ENCODE measurements at places on chromosomes 7 and 10.

- DNase-seq = no peak
Measured at GRCh38 chr7:120480472-120480871, 207.5 kb downstream of the KCND2 start.

DNA sequence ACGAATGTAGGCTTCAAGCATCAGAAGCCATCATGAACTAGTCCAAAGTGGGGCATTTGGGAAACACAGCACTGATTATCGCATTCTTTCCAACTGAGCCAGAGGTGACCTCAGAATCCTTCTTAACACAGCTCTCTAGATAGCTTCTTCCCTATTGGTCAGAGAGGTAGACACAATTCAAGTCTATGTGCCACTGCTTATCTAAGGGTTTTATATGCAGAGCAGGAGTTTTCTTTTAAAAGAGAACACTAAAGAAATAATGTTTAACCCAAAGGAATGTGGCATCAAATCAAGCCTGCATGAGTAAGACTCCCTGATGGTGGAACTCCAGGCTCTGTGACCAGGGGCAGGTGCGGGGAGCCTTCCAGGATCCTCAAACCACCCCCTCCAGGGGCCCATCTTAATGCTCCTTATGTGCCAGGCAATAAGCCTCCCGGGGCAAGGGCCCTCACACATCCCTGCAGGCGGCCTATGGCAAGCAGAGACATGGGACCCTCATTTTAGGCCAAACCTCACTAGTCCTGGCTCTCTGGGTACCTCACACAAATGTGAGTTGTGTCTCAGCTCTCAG, 13.8 kb downstream of the HSPA12A start:
- DNase-seq = no peak

DNA sequence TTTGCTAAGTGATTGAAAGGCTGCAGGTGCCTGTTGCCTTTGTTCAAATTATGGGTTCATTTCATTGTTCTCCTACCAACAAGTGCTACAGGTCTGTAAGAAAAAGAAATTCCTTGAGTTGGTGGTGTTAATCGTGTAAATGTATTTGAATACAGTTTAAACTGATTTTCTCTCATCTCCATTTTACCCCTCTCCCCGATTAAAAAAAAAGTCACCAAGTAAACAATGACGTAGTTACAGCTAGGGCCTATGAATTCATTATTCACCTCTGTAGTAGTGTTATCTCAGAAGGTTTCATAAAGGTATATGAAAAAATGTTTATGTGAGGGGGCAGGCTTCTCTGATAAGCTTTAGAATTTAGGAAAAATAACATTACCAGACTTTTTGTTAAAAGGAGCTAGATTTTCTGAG, 1.1 kb downstream of the REEP3 start:
- peak; percentile 46 for DNase-seq

DNA sequence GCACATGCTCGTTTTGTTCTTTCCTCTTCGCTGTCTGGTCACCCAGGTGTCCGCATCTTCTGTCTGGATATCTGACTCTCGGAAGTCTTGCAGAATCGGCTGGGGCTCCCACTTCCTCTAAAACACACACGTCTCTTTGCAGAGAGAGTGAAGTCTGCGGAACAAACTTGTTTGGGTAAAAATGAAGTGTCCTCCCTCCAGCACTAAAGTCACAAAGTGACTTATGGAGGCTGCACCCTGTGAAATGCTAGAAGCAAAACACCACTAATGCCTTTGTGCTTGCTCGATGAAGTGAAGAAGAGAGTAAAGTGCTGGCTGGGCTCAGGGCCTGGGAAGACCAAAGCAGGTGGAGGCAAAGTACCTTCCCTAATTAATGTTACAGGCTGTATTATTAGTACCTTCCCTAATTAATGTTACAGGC, 71.4 kb downstream of the FGFR2 start:
- DNase-seq = no peak

- peak; percentile 58 for DNase-seq
Measured at GRCh38 chr7:84529480-84530205, 335.1 kb upstream of the SEMA3A start.

- no peak for DNase-seq
Measured at GRCh38 chr7:158097106-158097452, 490.5 kb downstream of the PTPRN2 start.

- DNase-seq = peak; percentile 8
Measured at GRCh38 chr7:35761871-35762677, 38.8 kb upstream of the SEPTIN7 start.
